ENCODE measurements at places on chromosomes 16 and 17.

GRCh38 chr17:19408346-19408710 is 2.7 kb upstream of the RNF112 start:
- DNase-seq, result no peak

DNA sequence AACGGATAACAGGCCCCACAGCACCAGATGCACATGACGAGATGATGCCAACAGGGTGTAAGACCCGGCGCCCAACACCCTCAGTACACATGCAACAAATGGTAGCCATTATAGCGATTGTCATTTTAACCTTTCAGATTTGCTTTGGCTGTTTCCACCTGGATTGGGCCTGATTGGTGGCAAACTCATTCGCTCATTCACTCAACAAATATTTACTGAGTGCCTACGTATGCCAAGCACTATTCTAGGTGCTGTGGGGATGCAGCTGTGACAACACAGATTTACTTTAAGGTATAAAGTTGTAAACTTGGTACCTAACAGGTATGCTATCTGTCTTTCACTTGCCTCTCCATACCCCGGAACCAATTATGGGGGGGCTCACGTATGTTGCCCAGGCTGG is 66.8 kb downstream of the SRCIN1 start:
- DNase-seq, result no peak

DNA sequence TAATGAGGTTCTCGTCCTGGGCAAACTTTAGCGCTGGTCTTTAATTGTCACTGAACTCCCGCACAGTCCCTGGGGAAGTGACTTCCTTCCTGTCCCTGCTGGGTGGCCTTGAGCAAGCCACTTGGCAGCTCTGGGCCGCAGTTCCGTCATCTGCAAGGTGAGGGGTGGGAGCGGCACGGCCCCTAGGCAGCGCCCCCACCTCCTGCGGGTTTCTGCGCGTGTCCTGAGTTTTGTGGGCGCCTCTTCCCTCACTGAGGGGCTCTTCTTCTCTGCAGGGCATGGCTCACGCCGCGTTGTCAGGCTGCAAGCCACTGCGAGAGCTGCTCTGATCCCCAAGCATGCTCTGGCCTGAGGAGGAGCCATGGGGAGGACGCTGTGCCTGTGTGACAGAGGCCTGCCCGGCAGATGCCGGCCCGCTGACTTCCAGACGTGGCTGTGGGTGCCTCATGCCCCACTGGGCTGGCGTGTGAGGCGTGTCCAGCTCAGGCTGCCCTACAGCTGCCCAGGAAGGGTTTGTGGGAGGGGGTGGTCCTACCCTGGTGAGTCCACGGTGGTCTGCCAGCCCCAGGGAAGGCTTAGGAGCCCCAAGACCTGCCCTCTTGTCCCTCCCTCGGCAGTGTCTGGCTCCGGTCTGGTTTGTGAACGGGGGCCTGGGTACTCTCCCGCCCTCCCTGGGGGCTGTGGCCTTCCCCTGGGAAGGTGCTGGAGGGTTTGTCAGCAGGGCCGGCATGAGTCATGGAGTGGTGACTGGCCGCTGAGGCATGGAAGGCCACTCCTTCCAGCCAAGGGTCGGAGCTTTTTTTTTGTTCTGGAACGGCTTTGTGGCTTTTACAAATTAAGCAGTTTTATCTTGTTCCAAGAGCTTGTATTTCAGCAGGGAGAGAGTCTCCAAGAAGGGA is 182.0 kb downstream of the SEC14L1 start:
- no peak for DNase-seq

GRCh38 chr16:57042157-57043111 is 49.9 kb upstream of the CPNE2 start:
- peak; percentile 60 for DNase-seq

DNA sequence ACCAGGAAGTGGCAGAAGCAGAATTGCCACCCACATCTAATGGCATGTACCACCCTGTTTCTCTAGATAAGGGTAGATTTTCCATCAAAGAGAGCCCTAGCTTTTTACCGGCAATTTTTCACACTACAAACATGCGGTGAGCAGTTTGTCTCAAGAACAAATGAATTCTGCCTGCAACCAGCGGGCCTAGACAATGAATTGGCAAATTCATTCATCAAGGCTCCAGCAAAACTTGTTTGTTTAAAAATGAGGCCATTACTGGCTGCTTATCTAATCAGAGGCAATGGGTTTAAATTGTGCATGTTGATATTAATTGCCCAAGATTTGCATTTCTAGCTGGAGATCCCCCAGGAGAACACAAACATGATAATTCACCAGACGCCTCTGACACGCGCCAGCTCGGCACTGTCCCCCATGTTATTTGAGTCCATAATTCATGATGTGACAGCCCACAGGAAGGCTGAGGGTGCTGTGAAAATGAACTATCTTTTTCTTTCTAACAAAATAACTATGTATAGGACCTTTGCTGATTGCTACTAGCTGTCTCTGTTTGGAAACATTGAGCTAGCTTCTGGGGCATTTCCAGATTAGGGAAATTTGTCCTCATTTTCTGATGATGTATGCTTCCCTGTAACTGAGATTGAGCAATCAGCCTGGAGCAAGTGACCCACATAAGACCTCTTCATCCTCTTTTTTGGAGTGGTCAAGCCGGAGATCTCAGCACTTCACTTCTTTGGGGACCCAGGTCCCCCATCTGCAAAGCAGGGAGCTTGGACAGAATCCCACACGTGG is 80.8 kb downstream of the CNGB1 start:
- no peak for DNase-seq

DNA sequence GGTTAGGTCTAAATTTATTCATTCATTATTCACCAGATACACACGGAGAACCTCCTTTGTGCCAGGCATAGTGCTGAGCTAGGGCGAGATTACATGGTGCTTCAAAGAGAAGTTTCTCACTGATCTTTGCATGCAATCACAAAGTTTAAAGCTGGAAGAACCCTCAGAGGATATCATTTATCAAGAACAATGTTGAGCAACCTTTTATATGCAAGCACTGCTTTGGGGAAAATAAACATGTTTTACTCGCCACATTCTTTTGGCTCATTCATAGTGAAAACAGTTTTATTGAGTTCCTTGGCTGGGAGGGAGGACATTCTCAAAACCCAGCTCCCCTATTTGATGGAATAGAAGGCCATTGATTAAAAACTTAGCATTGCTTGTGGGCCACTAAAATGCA is 49.8 kb upstream of the XYLT1 start:
- DNase-seq, result no peak

- DNase-seq, result no peak
These were observed 14.7 kb downstream of the TPPP3 start for GRCh38 chr16:67378642-67379041.

DNA sequence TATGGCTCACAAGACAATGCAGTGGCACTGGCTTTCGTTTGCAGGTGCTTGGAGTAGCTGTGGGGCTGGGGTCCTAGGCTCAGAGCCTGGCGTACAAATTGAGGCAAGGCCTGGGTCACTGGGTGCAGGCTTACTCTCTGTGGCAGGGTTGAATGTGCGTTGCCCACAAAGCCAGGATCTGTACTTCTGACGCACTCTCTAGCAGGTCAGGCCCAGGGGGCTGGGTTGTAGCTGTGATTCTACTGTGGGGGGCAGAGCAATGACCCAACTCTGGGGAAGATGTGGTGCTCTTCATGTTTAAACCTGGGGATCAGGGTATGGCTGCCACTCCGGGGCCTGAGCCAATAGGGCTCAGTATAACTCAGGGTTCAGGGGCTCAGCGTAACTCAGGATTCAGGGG is 6.4 kb upstream of the PRSS21 start:
- no peak for DNase-seq

- DNase-seq, result no peak
These were observed 333.8 kb downstream of the SNX29 start for GRCh38 chr16:12310286-12310685.

- no peak for DNase-seq
These were observed 254.6 kb downstream of the MRTFB start for GRCh38 chr16:14325502-14326401.

DNA sequence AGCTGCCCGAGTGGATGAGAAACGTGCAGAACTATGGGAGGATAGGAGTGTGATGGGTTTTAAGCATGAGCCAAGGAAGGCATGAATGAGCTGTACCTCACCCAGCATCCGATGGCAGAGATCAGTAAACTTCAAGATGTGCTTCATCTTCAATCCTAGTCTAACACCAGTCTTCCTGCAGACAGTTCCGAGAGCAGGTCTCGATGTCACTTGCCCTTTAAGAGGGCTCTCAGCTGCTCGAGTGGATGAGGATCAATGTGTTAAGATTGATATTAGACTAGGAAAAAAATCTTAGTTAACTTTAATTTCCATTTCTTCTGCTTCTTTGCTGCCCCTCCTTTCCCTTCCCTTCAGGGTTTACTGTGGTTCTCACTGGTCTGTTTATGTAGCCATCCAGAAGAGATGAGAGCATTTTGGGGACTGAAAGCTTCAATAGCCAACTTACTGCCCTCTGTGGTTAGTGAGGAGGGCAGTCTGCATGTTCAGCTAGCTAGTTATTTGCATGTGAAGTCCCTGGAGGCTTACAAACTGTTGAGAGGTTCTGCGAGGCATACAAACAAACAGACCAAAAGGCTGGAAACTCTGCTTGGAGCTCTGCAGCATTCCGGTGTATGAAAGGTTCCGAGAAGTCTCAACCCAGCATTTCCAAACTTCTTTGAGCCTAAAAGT is 15.3 kb downstream of the KLHL36 start:
- DNase-seq, result peak; percentile 72

DNA sequence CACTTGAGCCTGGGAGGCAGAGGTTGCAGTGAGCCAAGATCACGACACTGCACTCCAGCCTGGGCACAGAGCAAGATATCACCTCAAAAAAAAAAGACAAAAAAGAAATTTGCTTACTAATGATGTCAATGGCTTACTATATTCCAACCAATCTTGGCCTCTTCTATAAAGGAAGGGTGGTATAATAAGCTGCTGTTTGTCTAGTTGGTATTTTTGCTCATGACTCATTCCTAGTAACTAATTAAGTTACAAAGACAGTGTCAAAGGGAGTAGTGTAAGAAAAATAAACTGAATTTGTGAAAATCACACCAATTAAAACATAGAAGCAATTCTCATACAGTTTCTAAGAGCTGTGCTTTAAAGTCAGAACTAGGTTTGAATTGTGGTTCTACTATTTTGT is 82.5 kb downstream of the NLK start:
- DNase-seq, result no peak

DNA sequence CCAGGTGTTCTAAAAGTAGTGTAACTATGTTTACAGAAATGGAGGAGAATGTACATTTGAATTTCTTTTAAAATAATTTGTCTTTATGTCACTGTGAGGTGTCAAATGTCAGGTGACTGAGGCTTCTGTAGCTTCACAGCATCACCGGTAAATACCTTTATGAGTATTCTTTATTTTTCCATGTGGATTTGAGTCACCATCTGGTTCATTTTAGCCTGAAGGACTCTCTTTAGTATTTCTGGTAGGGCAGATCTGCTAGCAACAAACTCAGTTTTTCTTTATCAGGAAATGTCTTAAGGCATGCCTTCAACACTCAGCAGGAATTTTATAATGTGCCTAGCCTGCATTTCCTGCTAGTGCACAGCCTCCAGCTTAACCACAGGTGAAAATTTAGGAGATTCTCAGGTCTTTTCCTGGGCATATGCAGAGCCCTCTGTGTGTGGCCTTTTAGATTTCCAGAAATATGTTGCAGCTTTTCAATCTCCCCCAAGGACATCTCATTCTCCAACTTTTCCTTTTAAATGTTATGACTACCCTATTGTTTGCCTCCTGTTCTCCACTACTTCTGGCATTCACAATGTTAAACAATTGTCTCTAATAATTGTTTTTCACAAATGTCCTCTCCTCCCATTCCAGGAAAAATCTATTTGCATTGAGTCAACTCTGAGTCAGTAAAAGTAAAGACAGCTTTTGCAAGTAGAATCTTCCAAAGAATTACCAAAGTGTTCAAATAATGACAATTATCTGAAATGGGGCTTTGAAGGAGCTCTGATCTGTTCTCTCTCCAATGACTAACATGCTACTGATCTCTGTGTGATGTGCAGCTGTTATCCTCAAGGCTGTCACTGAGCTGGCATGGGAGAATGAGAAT is 239.4 kb upstream of the CPHXL start:
- DNase-seq, result no peak

DNA sequence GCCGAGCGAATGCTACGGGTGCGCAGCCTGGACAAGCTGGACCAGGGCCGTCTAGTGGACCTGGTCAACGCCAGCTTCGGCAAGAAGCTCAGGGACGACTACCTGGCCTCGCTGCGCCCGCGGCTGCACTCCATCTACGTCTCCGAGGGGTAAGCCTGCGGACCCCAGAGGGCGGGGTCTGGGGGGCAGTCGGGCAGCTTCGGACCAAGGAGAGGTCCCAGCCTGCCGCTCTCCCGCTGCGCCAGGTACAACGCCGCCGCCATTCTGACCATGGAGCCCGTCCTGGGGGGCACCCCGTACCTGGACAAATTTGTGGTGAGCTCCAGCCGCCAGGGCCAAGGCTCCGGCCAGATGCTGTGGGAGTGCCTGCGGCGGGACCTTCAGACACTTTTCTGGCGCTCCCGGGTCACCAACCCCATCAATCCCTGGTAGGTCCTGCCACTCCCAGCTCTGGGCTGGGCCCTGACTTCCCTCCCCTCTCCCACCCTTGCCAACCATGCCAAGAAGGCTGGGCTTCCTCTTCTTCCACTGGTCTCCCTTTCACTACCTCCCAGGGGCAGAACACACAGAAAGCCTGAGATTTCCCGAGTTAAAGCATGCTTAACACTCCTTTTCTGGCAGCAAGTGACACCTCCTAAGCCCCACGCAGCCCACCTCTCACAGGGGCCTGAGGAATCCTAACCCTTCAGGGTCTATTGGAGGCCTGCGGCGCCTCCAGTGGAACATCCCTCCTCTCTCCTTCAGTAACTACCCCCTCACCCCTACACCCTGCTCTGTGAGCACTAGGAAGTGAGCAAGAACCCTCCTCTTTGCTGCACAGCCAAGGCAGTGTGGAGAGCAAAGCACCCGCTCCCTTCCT is 3.2 kb downstream of the NAGS start:
- no peak for DNase-seq

DNA sequence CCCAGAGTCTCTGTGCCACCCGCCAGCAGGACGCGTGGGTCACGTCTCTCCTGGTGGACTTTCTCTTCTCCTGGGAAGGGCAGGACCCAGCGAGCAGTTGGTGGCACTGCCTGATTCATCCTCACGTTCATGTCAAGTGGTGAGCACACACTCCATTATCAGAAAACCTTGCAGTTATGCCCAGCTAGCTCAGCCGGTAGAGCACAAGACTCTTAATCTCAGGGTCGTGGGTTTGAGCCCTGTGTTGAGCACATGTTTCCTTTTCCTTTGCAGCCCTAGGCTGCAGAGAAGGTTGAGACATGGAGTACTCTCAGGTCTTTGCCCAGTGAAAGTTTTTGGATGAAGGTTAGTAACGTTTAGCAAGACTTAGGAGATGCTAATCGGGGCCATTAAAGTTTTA is 8.0 kb downstream of the OR1F1 start:
- no peak for DNase-seq
